ENCODE measurements at places on chromosomes 4 and X.

- peak; percentile 81 for DNase-seq
Measured at GRCh38 chr4:38715050-38715449, 51.1 kb downstream of the KLF3 start.

- no peak for DNase-seq
Measured at GRCh38 chr4:25527034-25527433, 128.6 kb upstream of the SLC34A2 start.

GRCh38 chr4:26160591-26160990 is 160.2 kb upstream of the RBPJ start:
- DNase-seq, result no peak

GRCh38 chr4:84677995-84678394 is 95.1 kb downstream of the CDS1 start:
- DNase-seq, result no peak

- peak; percentile 76 for DNase-seq
Measured at GRCh38 chr4:54229631-54230483, 764 bp downstream of the PDGFRA start.

DNA sequence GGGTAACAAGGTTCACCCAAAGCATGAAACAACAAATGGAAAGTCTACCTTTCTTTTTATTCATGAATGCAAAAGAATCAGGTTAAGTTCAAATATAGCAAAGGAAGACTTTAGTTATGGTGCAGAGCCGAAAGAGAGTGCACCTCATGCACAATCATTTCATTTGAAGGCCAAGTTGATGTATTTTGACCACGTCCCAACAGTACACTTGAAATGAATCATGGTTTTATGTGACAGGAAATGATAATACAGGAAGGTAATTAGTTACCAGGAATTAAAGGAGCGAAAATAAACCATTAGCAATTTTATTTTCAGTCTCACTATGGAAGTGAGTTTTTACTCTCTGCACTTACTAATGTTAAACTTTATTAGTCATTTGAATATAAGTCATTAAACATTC is 281.2 kb upstream of the DIAPH2 start:
- no peak for DNase-seq

- DNase-seq, result no peak
Measured at GRCh38 chrX:116198810-116199209, 28.3 kb downstream of the AGTR2 start.

DNA sequence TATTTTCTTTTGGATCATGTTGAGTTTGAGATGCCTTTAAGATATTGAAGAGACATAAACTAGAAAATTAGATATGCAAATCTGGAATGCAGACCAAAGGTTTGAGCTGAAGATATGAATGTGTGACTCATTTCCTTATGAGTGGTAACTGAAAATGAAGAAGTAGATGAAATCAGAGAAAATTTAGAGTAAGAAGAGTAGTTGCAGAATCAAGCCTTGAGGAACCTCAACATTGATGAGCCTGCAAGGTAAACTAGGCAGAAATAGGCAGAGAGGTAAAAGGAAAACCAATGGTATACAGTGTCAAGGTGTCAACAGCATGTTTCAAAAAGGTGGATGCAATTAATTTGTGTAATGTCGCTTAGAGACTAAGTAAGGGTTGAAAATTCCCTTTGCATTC is 142.8 kb downstream of the MOSPD2 start:
- peak; percentile 1 for DNase-seq

DNA sequence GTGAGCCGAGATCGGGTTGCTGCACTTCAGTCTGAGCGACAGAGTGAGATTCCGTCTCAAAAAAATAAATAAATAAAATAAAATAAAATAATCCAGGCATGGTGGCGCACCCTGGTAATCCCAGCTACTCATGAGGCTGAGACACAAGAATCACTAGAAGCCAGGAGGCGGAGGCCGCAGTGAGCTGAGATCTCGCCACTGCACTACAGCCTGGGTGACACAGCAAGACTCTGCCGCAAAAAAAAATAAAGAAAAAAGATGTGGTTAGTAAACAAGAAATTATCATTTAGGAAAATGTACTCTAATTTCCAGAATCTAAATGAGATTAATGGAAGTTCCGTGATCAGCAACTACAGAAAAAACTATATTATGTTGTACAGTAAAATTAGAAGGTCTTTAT is 14.5 kb upstream of the LRBA start:
- no peak for DNase-seq

GRCh38 chrX:54089191-54089590 is 44.9 kb upstream of the PHF8 start:
- no peak for DNase-seq

DNA sequence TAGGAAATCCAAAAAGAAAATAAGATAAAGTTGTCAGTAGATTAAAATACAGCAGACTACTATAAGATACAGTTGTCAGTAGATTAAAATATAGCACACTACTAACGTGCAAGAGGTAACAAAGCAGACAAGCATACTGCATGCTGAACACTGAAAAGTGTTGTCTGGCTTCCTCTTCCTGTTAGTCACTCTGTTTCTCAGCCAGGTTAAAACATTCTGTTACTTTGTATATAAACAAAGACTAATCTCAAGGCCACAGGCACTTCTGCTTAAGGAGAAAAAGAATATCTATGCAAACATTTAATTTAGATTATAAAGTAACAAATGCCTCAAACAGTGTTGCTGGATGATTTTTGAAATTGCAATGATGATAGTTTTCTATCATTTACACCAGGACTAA is 41.0 kb upstream of the SCD5 start:
- no peak for DNase-seq

- DNase-seq, result peak; percentile 45
Measured at GRCh38 chr4:78155616-78156105, 98.5 kb downstream of the FRAS1 start.

GRCh38 chr4:189463734-189464133 is 476.9 kb upstream of the FRG1 start:
- no peak for DNase-seq

GRCh38 chrX:115912372-115912897 is 258.1 kb upstream of the AGTR2 start:
- DNase-seq, result no peak

DNA sequence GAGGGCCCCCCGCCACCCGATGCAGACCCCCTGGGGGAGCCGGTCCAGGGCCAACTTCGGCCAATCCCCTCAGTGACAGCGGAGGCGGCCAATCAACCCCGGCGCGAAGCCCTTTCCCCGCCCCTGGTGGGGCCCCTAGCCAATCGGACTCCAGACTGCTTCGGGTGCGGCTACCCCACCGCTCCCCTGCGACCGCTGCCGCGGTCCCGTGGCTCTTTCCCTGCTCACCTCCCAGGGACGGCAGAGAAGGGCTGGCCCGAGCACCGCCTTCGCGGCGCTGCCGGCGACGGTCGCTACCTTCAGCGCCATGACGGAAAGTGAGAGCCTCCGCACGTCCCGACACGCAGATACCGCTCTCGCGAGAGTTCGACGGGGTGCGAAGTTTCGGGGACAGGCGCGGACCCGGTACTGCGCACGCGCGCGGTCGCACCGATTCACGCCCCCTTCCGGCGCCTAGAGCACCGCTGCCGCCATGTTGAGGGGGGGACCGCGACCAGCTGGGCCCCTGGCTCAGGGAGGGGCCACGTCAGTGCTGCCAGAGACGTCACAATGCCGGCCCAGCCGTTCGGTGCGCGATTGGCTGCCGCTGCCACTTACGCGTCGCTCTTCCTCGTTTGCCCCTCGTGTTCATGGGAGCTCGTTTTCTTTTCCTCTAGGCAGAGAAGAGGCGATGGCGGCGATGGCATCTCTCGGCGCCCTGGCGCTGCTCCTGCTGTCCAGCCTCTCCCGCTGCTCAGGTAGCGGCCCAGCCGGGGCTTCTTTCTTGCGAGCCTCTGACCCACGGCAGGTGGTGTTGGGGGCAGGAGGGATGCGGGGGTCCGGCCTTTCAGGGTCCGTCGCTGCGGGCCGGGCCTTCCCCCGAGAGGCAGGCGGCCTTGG is at the start of the genes IDH3G and SSR4:
Gene IDH3G (minus strand): TSS at position 358 of the 879 bp plus-strand sequence. CDS start 49 bp downstream, at position 309.
Gene SSR4 (plus strand): TSS at position 651 of the 879 bp plus-strand sequence. CDS start 20 bp downstream, at position 671.
- DNase-seq, result peak; percentile 94

DNA sequence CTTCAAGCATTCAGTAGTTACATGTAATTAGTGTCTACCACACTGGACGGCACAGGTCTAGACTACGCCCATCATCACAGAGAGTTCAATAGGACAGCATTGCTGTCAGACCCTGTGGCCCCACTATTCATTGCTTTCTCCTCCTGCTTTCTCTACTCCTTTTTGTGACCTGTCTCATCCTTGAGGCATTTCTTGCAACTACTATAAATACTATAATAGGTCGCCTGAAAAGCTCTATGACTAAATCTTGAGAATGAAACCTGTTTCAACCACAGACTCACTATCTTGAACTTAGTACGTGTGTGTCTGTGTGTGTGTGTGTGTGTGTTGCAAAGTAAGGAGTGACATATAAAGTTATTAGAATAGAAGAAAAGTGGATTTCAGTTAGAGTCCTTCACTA is 252.9 kb upstream of the KLF3 start:
- peak; percentile 16 for DNase-seq

DNA sequence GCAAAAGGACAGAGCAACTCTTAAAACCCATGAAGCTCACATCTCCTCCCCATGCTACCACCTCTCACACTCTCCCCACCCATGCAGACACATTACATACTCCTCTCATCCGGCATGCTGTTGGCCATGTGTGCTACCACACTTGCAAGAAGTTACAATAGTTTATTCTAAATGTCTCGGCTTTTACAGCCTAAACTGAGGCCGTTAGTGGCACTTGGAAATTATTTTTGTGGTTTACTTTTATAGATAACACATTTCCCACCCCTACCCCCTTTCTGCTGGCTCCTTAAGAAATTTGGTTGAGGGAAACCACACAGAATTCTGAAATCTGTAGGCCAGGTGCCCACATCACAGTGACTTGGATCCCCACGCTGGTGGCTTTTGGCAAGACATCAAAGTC is 141.1 kb upstream of the HHIP start:
- peak; percentile 69 for DNase-seq

- peak; percentile 95 for DNase-seq
Measured at GRCh38 chr4:25795566-25796454, 67.0 kb downstream of the SEL1L3 start.

- DNase-seq, result no peak
Measured at GRCh38 chr4:46839128-46839527, 69.9 kb downstream of the COX7B2 start.

GRCh38 chr4:184171011-184171410 is 46.7 kb downstream of the ENPP6 start:
- peak; percentile 79 for DNase-seq

Measured in fibroblast of upper back skin (primary cell).